Dermis lymphatic vessel endothelial cell (primary cell): ENCODE measurements at places on chromosomes 16 and 17. TPM values are rescaled to one million over a fixed set of nuclear protein-coding genes. Genes with fewer than 3 reads are reported as not detected.

The CDH13 gene
- 169 and 208 TPM in 2 replicates for total RNA-seq

The POLR3E gene
- total RNA-seq, result 34.6 and 51.3 TPM in 2 replicates

The BBS2 gene
- 45.8 and 55.3 TPM in 2 replicates for total RNA-seq

The CIBAR2 gene
- not detected in 2 replicates for total RNA-seq

The CNTROB gene
- 10.0 and 11.8 TPM in 2 replicates for total RNA-seq

The SKAP1 gene
- total RNA-seq, result 0.09 TPM in 1 of 2 replicates, not detected in the other

The G6PC1 gene
- not detected in 2 replicates for total RNA-seq

The LPO gene
- total RNA-seq, result under 0.01 TPM in 1 of 2 replicates, not detected in the other

The TELO2 gene
- total RNA-seq, result 13.8 and 16.5 TPM in 2 replicates

The KRT16 gene
- total RNA-seq, result not detected in 2 replicates

The KRT12 gene
- total RNA-seq, result not detected in 2 replicates

The CA5A gene
- not detected in 2 replicates for total RNA-seq

The NPIPB2 gene
- 1.5 and 2.6 TPM in 2 replicates for total RNA-seq

The DNAI2 gene
- total RNA-seq, result not detected in 2 replicates

The NACA2 gene
- total RNA-seq, result not detected in 2 replicates

The KRTAP16-1 gene
- not detected in 2 replicates for total RNA-seq

The CCL14 gene
- total RNA-seq, result 9.1 and 12.5 TPM in 2 replicates

The PIMREG gene
- 3.9 and 4.0 TPM in 2 replicates for total RNA-seq

The SMIM22 gene
- total RNA-seq, result not detected in 2 replicates

The ASPA gene
- not detected in 2 replicates for total RNA-seq

The BICDL2 gene
- not detected in 2 replicates for total RNA-seq

The RNF112 gene
- 0.34 and 0.54 TPM in 2 replicates for total RNA-seq

The KRT25 gene
- not detected in 2 replicates for total RNA-seq

The TSPAN10 gene
- 0.43 and 0.60 TPM in 2 replicates for total RNA-seq

The CDIP1 gene
- 3.2 and 3.9 TPM in 2 replicates for total RNA-seq

The KCNJ12 gene
- total RNA-seq, result under 0.01 and 0.09 TPM in 2 replicates

The USP43 gene
- total RNA-seq, result under 0.01 and 0.09 TPM in 2 replicates

The CCDC40 gene
- total RNA-seq, result 2.0 and 2.3 TPM in 2 replicates

The C1QTNF1 gene
- total RNA-seq, result 3.0 and 10.5 TPM in 2 replicates

The CDYL2 gene
- 22.0 and 26.3 TPM in 2 replicates for total RNA-seq

The CA4 gene
- total RNA-seq, result 5.6 and 31.1 TPM in 2 replicates

The SOST gene
- not detected in 2 replicates for total RNA-seq

The RASL10B gene
- total RNA-seq, result 0.11 and 0.26 TPM in 2 replicates
